ENCODE measurements at places on chromosomes 7 and 10.

- DNase-seq: peak; percentile 47
These were observed 32.6 kb downstream of the ARHGAP21 start for GRCh38 chr10:24690961-24691512.

GRCh38 chr7:45122975-45123860, 11.7 kb upstream of the TBRG4 start:
- no peak for DNase-seq

DNA sequence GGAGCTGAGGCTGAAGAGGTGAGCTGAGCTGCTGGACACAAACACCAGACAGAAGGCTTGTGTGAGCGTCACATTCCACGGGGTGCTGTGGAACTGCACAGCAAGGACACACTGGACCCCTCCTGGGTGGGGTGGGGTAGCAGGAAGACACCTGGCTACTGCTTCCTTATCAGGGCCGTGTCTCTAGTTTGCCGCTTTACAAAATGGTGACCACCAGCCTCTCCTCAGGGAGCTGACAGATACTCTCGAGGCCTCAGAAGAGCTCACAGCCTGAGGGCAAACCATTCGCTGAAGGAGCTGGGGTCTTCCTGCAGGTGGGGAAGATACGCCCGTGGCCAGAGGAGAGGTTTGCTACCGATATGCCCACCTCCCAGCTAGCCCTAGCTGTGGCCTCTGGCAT, 461.9 kb downstream of the PLXNA4 start:
- DNase-seq: no peak

GRCh38 chr7:43302773-43303460, 190.5 kb downstream of the HECW1 start:
- no peak for DNase-seq

- no peak for DNase-seq
These were observed 143.8 kb upstream of the RHEB start for GRCh38 chr7:151663382-151664100.

- no peak for DNase-seq
These were observed 1145.1 kb downstream of the CNTNAP2 start for GRCh38 chr7:147261693-147262092.

DNA sequence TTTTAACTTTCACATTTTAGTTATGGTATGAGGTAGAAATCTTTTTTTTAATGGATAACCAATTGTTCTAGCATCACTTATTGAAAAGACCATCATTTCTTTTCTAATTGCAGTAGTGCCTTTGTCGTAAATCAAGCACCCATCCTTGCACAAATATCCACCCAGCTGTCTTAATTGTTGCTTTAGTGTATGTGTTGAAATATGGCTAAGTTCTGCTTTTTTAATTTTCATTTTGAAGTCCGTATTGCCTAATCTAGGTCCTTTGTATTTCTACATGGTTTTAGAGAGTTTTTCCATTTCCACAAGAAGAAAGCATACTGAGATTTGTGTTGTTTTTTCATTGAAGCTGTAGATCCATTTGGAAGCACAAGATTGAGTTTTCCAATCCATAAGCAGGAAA, 259.6 kb upstream of the SEMA3E start:
- DNase-seq: no peak

DNA sequence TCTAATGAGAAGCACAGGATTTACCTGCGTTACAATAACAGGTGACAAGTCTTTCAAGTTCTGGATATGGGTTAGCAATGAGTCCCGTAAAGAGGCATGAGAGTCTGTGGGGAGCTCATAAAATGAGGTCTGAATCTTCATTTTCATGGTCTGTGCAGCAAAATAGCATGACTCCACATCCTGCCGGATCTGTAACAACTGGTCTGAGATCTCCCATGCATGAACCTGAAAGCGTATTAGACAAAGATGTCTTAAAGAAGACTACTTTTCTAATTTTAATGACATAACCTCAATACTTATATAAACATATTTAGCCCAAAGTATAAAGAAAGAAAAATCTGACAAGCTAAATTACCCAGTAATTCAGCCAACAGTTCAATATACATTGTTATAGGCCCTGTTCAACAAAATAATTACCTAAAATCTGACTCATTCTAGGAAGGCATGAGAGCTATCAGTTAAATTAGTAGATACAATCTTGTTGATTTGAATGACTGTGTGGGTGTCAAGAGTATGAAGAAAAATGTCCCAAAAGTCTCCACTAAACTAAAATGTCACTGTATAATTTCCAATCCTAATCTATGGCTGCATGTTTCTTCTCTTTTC, 36.9 kb downstream of the TNPO3 start:
- DNase-seq: no peak

DNA sequence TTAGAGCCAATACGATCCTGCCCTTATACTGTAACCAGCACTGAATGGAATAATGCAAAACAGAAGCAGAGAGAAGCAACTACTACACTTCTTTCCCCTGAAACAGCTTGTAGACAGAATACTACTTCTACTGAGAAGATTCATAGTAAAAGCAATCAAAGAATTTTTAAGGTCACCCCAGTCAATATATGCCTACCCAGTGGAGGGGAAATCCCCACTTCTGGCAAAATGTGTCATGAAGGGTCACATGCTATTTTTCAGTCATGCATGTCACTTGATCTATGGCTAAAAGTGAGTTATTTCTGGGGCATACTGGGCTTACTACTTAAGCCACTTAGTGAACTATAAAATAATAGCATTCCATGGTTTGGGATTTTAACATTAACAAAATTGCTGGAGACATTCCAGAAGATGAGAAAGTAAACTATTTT, 25.6 kb downstream of the IRF5 start:
- DNase-seq: no peak

DNA sequence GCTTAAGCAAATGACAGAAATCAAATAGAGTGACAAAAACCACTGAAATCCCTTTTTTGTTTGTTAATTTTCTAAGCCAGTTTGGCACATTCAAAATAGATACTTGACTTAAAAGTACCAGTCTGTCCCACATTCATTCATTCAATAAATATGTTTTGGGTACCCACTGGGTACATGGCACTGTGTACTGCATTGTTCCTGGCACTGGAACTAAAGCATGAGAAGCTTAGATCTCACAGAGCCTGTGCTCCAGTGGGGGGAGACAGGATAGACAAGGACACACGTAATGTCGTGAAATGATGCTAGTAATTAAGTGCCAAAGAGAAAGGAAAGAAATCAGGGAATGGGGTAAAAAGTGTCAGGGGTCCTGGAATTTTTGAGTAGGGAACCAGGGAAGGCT, 13.0 kb downstream of the MTURN start:
- DNase-seq: no peak

DNA sequence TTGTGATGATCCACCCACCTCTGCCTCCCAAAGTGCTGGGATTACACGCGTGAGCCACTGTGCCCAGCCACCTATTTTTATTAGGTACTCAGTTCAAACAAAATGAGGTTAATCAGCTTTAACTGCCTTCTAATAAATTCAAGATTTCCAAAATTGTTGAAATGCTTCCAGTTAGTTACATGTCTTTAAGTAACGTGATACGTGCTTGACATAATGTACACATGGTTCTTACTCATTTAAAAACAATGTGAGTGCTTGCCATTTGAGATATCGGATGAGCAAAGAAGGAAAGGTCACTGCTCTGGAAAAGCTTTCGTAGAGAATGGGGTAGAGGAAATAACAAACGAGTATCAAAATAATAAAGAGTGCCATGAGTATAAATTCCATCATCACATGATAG, 83.6 kb downstream of the KMT2E start:
- peak; percentile 16 for DNase-seq

DNA sequence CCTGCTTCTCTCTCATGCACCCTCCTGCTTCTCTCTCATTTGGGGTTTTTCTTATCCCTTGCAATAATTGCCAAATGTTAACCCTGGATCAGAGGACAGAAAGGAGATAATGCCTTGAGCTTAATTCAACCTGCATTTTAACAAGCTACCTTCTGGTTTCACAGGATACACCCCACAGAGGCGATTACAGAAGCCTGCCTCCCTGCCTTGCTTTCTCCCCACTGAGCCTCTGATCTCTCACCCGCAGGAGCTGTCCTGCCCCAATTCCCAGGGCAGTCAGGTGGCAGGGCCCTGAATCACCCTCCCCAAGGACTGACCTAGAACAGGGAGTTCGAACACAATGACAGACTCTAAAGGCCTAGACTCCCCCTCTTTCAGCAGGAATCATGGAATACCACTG, 959.5 kb downstream of the GRID1 start:
- no peak for DNase-seq

DNA sequence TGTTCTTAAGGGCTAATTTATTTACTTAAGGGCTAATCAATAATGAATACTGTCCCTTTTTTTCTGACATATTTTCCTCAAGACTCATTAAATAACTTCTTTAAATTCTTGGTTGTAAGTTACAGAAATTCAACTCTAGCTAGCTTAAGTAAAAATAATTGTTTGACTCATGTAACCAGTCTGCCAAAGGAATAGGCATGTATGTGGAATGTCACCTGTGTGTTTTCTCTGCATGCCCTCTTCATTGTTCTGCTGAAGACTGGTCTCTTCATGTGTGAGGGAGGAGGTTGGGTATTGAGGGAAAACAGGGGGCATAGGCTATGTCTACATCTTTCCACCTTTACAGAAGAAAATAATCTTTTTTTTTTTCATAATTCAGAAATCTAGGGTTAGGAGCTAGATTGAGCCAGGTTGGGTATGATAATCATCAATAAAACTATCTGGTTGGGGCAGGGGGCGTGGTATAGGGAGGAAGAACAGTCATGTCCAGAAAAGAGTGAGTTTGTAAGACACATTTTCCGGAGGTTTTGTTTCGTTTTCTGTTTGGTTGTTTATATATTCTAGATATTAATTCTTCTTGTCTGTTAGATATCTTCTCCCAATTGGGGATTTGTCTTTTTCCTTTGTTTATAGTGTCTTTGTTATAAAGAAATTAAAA, 37.9 kb downstream of the EXOC4 start:
- no peak for DNase-seq
